ENCODE measurements at places on chromosomes 3 and 15. TPM values are rescaled to one million over a fixed set of nuclear protein-coding genes. Genes with fewer than 3 reads are reported as not detected.
A peak's percentile ranks its signal among the peaks of the same experiment; 100 is the strongest.

The IQCF5 gene
- not detected for total RNA-seq

The SERPINI1 gene
- 3.8 TPM for total RNA-seq

The CCDC80 gene
- 354 TPM for total RNA-seq

The FSIP1 gene
- 0.98 TPM for total RNA-seq

The SHISA5 gene
- 67.1 TPM for total RNA-seq

DNA sequence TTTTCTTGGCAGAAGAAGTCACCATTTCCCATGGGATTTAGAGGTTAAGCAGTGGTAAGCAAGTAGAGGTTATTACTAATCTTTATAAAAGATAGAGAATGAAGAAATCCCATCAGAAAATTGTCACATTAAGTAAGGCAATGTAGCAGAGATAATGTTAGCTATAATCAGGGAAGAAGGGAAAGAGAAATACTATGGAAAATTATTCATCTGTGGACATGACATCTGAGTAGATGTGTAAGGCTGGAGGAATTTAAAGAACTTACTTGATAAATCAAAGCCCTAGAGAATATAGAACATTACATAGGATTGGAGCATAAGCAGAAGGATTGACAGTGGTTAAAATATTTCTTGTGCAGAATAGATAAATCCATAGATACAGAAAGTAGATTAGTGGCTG, 553.1 kb upstream of the CBLB start:
- H3K4me3 ChIP-seq: no peak overlapping the region
- no peaks in the 10 kb centered on the region for H3K27me3 ChIP-seq
- H3K4me1 ChIP-seq: no peaks in the 10 kb centered on the region

- no peaks in the 10 kb centered on the region for H3K36me3 ChIP-seq
- no peak for DNase-seq
- H3K27me3 ChIP-seq: no peaks in the 10 kb centered on the region
- no peak overlapping the region for H3K4me3 ChIP-seq
Observed at GRCh38 chr15:66633938-66634250, 68.1 kb upstream of the LCTL start.

- H3K36me3 ChIP-seq: no peaks in the 10 kb centered on the region
- no peak overlapping the region for H3K27ac ChIP-seq
- H3K4me1 ChIP-seq: peaks cover 26% of the 10 kb centered on the region
- H3K4me3 ChIP-seq: no peak overlapping the region
- H3K27me3 ChIP-seq: no peaks in the 10 kb centered on the region
Observed at GRCh38 chr3:195256639-195257453, 14.1 kb downstream of the XXYLT1 start.

- H3K27ac ChIP-seq: no peak overlapping the region
- H3K36me3 ChIP-seq: peaks cover 93% of the 10 kb centered on the region
- peaks cover 33% of the 10 kb centered on the region for H3K4me1 ChIP-seq
- H3K27me3 ChIP-seq: no peaks in the 10 kb centered on the region
Observed at GRCh38 chr15:65884511-65884910, 15.2 kb downstream of the RAB11A start.

- no peaks in the 10 kb centered on the region for H3K36me3 ChIP-seq
- H3K27ac ChIP-seq: no peak overlapping the region
- no peak overlapping the region for H3K4me3 ChIP-seq
- no peaks in the 10 kb centered on the region for H3K27me3 ChIP-seq
Observed at GRCh38 chr15:88309363-88309762, 52.8 kb upstream of the NTRK3 start.

- no peak overlapping the region for H3K4me3 ChIP-seq
- peak overlapping the region; percentile 58 for H3K27ac ChIP-seq
- H3K4me1 ChIP-seq: peaks cover 10% of the 10 kb centered on the region
- no peaks in the 10 kb centered on the region for H3K27me3 ChIP-seq
- no peaks in the 10 kb centered on the region for H3K36me3 ChIP-seq
Observed at GRCh38 chr3:42451546-42452230, 41.3 kb upstream of the LYZL4 start.

GRCh38 chr3:141231952-141232823, 563 bp downstream of the PXYLP1 start:
- DNase-seq: peak; percentile 89
- H3K27me3 ChIP-seq: no peaks in the 10 kb centered on the region
- no peaks in the 10 kb centered on the region for H3K36me3 ChIP-seq
- H3K4me1 ChIP-seq: peaks cover 36% of the 10 kb centered on the region
- peak overlapping the region; percentile 83 for H3K4me3 ChIP-seq

GRCh38 chr15:69009341-69009740, 5.2 kb upstream of the NOX5 start:
- no peaks in the 10 kb centered on the region for H3K27me3 ChIP-seq
- H3K27ac ChIP-seq: no peak overlapping the region
- no peak for DNase-seq

- no peak overlapping the region for H3K27ac ChIP-seq
- H3K27me3 ChIP-seq: no peaks in the 10 kb centered on the region
- H3K4me3 ChIP-seq: no peak overlapping the region
- no peaks in the 10 kb centered on the region for H3K36me3 ChIP-seq
- H3K4me1 ChIP-seq: no peaks in the 10 kb centered on the region
Observed at GRCh38 chr15:52121896-52122295, 9.3 kb upstream of the BCL2L10 start.

All from upper lobe of left lung (tissue), 6 donors.